ENCODE measurements at places on chromosomes 13 and 19.

GRCh38 chr13:113809934-113810333, 50.9 kb downstream of the TMEM255B start:
- DNase-seq, result no peak

DNA sequence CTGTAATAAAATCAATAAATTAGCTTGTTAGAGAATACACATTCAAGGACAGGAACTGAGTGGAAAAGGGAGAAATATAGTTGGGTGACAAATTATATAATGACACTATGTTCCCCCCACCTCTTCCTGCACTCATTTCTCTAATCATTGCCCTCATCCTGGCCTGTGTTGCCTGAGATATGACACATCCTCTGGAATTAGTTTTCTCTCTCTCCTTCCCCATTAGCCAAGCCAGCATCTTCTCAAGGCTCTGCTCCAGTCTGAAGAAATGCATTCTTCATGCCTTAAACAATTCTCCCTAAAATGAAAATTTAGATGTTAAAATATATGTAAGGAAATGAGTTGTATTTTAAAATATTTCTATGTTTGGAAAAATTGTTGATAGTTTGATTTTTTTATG, 280.3 kb downstream of the POU4F1 start:
- no peak for DNase-seq

DNA sequence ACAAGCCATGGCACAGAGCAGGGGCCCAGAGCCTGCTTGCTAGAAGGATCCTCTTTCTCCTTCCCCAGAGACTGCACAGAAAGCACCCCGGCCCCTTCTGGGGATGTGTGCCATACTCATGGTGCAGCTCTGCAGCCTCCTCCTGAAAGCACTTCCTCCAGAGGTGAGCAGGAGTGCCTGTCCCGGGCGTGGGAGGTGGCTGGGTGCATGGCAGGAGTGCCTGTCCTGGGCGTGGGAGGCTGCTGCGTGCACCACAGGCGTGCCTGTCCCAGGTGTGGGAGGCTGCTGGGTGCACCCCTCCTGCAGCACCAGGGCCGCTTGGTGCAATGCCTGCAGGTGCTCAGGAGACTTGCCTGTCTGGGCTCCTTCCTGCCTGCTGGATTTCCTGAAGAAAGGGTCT, 913.3 kb downstream of the UQCRFS1 start:
- DNase-seq, result no peak

DNA sequence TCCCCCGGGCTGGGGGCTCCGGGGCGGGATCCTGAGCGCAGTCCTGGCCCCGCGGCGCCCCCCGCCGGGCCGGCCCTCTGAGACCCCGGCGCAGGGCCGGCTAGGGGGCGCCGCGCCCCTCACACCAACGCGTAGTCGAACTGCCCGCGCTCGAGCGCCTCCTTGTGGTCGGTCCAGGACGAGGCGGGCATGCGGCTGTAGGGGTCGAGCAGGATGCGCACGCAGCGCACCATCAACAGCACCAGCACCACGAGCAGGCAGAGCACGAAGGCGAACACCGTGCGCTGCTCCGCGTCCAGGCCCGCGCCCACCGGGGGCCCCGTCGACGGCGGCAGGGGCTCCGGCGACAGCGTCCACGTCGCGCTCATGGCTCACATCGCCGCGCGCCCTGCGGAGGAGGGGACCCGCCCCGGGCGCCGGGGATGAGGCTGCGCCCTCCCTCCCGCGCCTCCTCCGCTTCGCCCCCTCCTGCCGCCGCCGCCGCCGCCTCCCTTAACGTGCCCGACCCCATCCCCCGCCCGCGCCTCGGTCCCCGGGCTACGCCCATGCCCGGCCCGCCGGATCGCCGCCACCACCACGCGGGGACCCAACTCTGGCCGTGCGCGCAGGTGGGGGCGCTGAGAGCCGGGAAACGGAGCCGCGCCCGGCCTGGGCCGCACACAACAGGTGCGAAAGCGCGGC, 624 bp downstream of the CTXN1 start:
- DNase-seq, result peak; percentile 74

- DNase-seq, result no peak
Observed at GRCh38 chr13:22592515-22592914, 588.3 kb upstream of the SGCG start.

DNA sequence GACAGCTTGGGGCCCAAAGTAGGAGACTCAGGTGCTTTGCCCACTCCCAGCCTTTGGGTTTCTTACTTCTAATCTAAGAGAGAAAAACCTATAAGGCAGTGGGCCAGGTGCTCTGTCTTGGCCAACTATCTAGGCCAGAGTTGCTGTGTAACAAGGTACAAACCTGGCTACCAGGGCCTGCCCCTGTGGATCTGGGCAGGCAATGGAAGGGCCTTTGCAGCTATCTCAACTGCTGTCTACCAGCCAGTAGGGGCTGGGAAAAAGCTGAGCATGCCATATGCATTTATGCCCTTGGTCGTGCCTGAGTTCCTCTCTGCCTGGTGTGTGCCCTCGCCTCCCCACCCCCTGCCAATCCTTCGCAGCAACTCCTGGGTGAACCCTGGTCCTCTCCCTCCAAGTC, 16.7 kb upstream of the SERPINE3 start:
- no peak for DNase-seq

- no peak for DNase-seq
Observed at GRCh38 chr19:11699931-11700794, 38.6 kb downstream of the ZNF823 start.

GRCh38 chr19:343941-344624, 513 bp downstream of the MIER2 start:
- DNase-seq, result peak; percentile 31

DNA sequence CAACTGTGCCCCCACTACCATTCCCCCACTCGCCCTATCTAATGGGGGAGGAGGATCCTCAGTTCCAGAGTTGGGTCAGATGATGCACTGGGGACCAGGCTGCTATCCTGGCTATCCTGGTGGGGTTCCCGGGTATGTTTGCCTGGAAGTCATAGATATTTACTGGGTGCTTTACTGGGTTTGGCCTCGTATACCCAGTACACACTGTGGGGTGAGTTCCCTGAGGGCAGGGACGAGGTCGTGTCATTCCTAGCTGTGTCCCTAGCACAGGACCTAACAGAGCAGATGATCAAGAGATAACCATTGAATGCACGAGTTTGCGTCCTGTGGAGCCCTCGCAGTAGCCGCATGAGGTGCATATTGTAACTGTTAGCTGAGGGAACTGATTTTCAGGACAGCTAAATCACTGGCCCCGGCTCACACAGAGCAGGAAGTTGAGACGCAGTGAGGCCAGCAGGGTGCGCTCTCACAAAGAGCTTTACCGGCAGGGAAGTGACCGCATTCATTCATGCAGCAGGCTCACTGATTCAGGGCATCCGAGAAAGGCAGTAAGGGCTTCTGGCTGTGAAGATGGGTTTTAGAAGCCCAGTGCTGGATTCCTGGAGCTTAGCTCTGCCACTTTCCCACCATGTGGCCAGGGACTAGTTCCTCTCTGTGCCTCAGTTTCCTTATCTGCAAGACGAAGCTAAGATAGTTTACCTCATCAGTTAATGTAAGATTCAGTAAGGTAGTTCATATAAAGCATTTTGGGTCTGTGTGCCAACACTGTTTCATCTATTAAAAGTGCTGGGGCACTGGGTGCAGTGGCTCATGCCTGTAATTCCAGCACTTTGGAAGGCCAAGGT, 6.0 kb downstream of the RUVBL2 start:
- peak; percentile 63 for DNase-seq

- no peak for DNase-seq
Observed at GRCh38 chr13:38590796-38591507, 95.9 kb upstream of the FREM2 start.

- no peak for DNase-seq
Observed at GRCh38 chr13:82593239-82593638, 1289.0 kb downstream of the SLITRK1 start.

GRCh38 chr19:48518207-48518606, 6.6 kb upstream of the LMTK3 start:
- DNase-seq, result no peak

DNA sequence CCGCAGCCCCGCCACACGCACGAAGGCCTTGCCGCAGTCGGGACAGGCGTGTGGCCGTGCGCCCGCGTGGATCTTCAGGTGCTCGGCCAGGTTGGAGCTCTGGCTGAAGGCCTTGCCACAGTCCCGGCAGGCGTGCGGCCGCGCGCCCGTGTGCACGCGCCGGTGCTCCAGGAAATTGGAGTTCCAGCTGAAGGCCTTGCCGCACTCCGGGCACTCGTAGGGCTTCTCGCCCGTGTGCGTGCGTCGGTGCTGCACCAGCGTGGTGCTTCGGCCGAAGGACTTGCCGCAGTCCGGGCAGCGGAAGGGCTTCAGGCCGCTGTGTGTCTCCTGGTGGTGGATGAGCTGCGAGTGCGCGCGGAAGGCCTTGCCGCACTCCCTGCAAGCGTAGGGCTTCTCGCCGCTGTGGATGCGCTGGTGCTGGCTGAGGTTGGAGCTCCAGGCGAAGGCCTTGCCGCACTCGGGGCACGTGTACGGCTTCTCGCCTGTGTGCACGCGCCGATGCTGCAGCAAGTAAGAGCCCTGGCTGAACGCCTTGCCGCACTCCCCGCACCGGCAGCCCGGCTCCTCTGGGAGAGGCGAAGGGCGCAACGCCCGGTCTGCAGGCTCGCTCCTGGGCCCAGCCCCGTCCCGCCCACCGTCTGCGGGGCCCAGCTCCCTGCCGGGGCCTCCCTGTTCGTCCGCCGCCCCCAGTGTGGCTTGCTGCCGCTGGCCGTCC, 3.6 kb upstream of the A1BG start:
- DNase-seq, result no peak

DNA sequence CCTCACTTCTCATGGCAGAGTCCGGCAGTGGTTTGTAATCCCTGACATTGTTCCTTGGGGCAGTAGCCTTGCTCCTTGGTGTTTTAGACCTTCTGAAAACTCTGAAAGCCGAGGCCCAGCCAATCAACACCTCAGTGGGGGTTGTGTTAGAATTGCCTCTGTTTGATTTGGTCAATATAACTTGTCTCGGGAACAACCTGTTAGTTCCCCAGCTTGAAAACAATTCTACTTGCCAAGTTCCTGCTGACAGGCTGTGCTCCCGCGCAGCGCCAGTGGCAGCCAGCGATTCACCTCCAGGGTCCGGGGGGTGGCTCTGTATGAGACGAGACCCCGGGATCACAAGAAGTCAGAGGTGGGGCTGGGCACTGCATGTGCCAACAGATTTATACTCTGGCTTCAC, 81.4 kb upstream of the MEDAG start:
- DNase-seq, result no peak

DNA sequence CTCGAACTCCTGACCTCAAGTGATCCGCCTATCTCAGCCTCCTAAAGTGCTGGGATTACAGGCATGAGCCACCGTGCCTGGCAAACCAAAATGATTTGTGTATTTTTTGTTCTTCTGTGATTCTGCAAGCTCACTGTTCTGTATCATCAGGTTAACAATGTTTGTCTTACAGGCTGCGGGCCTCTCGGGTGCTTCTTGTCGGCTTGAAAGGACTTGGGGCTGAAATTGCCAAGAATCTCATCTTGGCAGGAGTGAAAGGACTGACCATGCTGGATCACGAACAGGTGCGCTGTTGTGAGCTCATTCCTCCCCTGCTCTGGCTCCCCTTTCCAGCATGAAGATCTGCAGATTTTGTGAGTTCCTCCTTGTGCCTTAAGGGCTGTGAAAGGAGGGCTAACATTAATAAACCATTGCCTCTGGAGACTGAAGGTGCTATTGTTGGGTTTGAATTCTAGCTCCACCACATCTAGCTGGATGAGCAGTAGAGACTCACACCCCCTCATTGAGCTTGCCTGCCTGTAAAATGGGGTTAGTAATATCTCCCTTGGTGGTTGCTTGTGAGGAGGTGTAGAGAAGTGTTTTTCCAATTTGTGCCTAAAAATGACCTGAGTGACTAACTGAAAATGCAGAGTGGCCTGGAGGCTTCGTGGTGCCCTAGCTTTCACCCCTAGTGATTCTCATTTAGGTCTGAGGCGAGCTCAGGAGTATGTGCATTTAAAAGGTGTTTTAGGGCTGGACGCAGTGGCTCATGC, 12.9 kb downstream of the SAE1 start:
- DNase-seq, result no peak

DNA sequence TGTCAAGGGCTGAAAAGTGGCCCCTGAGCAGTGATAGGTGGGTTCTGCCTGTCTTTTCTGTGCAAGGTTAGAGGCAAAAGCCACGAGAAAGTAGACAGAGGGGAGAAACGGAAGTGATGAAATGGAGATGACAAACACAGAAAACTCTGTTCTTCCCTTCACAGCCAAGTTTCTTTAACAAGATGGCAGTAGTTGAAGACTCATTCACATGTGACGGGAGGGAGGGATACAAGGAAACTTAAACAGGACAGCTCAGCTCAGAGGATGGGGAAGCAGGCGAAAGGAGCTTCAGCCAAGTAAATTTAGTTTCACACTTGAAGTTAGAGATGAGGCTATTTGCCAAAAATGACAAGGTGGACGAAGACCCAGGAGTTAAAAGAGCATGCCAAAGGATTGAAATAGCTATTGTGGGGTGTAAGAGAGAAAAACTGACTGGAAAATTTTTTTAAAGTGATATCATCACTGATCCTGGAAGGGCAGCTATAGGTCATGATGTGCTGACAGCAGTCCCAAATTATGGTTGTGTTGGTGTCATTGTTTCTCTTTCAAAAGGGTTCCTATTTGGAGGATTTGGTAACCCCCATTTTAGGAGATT, 347.9 kb downstream of the EFNB2 start:
- no peak for DNase-seq

- DNase-seq, result no peak
Observed at GRCh38 chr13:79485014-79485811, 4.3 kb downstream of the NDFIP2 start.

DNA sequence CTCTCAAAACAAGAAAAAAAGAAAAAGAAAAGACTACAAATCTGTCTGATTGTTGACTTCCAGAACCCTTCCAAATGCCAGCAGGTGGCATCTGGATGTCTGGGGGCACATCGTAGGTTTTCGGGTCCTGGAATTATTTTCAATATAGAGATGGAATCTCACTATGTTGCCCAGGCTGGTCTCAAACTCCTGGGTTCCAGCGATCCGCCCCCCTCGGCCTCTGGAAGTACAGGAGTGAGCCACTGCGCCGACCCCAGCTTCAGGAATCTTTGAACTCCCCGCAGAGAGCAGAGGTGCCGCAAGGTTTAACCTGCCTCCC, 567 bp upstream of the B3GNT3 start:
- DNase-seq, result no peak

DNA sequence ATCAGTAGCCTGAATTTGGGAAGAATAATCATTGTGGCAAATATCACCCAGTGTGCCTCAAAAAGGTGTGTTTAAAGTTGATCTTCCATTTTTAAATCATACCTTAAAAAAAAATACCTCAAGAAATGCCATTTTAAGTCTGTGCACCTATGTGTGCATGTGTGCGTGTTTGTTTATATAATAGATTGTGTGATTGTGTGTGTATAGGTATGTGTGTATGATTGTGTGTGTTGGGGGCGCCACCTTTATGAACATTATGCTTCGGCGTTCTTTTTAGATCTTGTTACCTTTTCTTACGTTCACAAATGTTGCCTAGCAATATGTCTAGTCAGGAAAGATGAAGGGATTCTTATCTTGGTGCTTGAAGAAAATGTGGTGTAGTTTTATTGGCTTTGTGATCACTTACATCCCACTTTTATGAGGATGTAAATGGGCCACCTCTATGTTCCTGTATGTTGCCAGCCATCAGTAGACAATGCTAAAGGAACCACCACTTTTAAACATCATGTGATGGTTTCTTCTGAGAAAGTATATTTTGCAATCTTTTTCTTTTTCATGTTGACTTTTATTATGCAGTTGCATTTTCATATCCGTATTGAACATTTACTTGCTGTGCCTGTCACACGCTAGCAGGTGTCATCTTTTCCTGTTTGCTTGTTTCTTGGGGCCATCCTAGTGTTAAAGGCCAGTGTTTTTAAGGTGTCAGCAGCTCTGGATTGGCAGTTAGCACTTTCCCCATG, 2.2 kb upstream of the IRS2 start:
- DNase-seq, result no peak

All from T-helper 9 cell (primary cell).